ENCODE measurements at places on chromosomes 2 and 18.

DNA sequence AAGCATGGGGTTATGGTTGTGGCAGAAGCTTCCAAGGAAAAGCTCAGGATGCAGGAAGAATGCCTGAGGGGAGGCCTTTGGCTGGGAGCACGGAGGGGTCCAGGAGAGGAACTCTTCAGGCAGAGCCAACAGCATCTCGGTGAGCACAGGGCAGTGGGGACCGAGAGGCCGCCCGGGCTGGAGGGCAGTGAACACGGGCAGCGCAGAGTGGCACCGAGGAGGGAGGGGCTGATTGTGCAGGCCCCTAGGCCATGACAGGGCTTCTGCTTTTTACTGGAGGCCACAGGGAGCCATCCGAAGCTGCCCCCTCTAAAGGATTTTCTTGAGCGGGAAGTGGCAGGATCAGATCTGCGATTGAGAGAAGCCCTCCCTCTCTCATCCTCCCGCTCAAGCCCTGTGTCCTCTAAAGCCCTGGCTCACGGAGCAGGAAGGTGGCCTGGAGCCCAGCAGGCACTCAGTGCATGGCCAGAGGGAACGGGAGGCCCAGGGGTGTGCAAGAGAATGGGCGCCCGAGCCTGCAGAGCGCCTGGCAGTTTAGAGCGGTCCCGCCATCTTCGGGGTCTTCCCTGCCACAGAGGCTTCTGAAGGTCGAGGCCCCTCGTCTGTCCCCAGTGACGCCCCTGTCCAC lies 110.0 kb upstream of the STON1 start:
- no peak for DNase-seq

GRCh38 chr18:53458944-53459580 lies 765.4 kb downstream of the MBD2 start:
- no peak for DNase-seq

DNA sequence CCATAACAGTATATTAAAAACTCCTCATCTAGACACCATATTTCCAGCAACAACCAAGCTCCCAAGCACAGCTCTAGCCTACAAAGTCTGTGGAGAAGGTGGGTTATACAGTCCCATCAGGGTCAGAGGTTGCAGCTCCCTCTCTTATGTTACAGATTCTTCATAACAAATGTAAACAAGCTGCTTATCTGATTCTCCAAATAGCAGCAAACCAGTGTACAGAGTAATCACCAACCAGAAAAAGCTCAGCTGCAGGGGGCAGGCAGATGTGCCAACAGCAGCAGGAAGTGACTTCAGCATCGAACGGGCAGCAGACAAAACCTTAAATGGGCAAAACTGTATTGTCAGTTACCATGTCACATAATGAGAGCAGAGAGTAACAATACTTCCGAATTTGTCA lies 52.9 kb upstream of the NABP1 start:
- DNase-seq: peak; percentile 60

GRCh38 chr2:57450170-57450569 lies 596.4 kb upstream of the VRK2 start:
- peak; percentile 12 for DNase-seq

- no peak for DNase-seq
Observed at GRCh38 chr2:124309563-124310138, 284.6 kb downstream of the CNTNAP5 start.
